Lower lobe of right lung (tissue), 2 donors: ENCODE measurements at places on chromosomes 1 and 21.
A peak's percentile ranks its signal among the peaks of the same experiment; 100 is the strongest.

DNA sequence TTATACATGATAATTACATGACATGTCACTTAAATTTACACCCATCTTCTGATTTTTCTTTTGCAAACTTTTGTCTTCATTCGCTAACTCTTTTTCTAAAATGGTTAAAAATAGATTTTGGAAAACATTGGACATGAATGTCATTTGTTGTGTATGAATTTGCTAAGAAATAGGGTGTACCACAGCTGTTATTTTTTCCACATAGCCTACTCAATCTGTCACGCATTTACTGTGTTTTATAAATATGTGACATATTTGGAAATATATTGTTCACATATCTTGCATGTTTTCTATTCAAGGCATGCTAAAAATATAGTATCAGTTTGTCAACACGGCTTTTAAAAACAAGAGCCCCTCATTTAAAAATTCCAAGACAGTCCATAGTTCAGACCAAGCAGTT lies 47.9 kb upstream of the TARBP1 start:
- no peak for DNase-seq

DNA sequence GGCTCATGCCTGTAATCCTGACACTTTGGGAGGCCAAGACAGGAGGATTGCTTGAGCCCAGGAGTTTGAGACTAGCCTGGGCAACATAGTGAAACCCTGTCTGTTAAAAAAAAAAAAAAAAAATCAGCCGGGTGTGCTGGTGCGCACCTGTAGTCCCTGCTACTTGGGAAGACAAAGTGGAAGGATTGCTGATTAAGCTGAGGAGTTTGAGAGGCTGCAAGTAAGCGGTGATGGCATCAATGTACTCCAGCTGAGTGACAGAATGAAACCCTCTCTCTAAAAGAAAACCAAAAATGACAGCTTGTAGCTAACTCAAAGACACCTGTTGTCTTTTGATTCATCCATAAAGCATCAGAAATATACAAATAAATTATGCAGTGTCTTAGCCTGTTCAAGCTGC lies 31.8 kb downstream of the SIPA1L2 start:
- no peak for DNase-seq

- no peak for DNase-seq
Observed at GRCh38 chr1:211340622-211341507, 14.2 kb downstream of the TRAF5 start.

DNA sequence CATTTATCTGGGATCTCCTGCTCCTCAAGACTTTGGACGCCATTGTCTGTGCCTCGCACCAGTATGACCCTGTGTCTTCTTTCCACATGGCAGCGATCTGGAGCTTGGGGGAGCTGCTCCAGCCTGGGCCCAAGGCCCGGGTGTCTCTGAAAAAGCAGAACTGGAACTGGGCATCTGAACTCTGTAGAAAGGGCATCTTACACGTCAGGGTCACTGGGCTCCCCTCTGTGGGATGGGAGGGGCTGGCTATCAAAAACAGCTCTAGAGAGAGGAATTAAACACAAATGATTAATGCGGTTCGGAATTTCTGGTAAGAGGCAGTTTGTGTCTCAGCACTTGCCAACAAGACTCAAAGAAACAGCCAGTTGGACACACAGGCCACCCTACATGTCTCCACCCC lies 16.1 kb downstream of the FCRL1 start:
- DNase-seq = peak; percentile 61

DNA sequence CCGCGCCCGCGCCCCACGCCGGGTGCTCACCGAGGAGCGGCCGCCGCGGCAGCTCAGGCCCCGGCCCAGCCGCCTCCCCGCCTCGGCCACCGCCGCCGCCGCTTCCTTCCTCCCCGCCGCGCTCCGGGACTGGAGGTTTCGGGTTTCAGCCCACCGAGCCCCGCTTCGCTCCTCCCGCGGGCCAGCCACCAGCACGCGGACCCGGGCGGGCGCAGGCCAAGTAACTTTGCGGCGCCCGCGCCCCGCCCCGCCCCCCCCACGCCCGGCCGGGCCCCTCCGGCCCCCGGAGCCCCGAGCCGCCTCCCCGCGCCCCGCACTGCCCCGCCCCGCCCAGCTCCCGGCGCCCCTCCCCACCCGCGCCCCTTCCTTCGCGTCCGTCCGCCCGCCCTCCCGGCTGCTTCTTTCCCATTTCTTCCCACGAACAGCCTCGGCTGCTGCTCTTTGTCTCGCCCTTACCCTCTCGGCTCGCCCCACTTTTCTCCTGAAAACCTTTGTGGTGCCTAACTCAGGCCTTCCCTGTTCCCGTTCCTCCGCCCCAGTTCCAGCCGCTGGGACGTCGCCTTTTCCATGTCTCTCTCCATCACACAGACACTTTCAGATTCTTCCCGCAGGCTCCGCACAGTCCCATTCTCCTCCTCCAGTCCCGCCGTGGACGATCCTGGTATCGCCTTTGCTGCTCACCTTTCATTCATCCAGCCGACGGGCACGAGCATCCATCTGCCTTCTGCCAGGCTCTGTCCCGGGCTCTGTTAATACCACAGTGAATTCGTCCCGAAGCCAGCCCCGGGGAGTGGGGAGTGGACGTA lies at the start of gene GPR161:
Gene GPR161, minus strand, starts transcription at position 222 of the 806 bp plus-strand sequence. CDS start 32,080 bp downstream, outside the sequence.
- DNase-seq = peak; percentile 60

GRCh38 chr1:158095737-158096335 lies 84.9 kb upstream of the CD1D start:
- no peak for DNase-seq

DNA sequence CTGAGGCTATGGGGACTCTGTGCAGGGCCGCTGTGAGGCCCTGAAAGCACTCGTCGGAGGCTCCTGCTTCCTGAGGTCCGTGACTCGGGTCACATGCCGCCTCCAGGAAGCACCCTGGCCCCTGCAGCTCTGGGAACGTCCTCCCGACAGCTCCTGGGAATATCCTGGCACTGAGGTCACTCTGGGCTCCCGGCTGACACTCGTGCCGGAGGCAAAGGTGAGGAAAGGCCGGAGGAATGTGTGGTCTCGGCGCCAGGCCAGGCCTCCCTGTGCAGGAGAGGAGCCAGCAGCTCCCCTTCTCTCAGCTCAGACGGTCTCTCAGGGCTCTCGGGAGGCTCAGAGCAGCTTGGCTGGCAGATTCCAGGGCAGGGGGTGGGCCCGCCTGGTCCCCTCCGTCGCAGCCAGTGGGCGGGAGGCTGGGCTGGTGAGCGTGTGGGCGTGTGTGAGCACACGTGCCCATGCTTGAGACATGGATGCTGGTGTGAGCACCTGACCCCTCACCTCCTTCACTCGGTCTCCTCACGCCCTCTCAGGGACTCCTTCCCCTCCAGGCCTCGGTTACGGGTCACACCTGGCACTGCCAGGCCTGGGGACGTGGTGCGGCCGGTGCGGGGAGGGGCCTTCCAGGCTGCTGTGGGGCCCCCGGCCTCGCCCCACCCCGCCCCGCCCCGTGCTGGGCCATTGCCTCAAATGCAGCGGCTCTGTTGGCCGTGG lies 5.5 kb upstream of the RNF223 start:
- DNase-seq = peak; percentile 85
